ENCODE measurements at places on chromosomes 2 and 18.

DNA sequence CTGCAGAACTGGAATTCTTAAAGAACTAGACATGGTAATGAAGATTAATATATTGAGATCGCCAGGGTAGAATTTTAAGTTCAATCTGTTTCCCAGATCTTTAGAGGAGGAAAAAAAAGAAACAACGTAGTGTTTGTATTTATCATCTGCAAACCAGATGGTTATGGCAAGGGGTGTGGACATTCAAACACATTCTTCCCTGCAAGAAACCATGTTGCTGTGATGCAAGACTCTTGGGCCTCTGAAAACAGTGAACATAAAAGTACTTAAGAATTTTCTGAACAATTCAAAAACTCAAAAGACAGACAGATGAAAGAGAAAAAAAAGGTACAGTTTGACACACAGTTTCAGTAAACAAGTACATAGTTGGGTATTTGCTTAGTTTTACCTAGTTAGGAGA is 35.6 kb downstream of the COL5A2 start:
- DNase-seq = no peak

- DNase-seq = no peak
These were observed 11.3 kb downstream of the TMEM247 start for GRCh38 chr2:46490521-46491141.

GRCh38 chr2:119111115-119111975 is 47.2 kb downstream of the C1QL2 start:
- no peak for DNase-seq

DNA sequence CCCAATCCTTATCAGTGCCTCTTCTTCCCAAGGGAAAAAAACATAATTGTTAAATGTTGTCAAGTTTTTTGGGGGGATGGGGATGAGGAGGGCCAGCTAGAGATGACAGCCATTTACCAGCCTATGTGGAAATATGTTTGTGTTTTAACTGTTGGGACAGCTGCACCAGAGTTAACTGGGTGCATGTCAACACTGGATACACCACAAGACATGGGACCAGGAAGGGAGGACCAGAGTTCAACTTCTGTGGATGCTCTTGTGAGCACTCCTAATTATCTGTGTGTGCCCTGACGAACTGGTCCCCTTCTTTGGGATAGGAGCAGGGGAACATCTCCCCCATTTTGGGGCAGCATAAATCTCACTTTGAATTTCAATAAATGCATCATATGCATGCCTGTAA is 66.1 kb upstream of the FZD5 start:
- DNase-seq = no peak

DNA sequence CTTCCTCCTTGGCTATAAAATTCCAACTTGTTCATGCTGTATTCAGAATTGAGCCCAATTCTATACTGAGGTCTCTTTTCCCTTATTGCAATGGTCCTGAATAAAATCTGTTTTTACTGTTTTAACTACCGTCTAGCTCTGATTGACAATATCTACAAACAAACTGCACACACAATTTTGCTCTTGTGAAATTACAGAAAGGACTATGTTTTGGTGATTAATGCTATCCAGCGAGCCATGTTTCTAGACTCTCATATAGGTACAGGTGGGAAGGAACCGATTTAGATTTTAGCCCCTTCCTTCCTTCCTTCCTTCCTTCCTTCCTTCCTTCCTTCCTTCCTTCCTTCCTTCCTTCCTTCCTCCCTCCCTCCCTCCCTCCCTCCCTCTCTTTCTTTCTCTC is 254.4 kb downstream of the SLC4A3 start:
- DNase-seq = no peak

DNA sequence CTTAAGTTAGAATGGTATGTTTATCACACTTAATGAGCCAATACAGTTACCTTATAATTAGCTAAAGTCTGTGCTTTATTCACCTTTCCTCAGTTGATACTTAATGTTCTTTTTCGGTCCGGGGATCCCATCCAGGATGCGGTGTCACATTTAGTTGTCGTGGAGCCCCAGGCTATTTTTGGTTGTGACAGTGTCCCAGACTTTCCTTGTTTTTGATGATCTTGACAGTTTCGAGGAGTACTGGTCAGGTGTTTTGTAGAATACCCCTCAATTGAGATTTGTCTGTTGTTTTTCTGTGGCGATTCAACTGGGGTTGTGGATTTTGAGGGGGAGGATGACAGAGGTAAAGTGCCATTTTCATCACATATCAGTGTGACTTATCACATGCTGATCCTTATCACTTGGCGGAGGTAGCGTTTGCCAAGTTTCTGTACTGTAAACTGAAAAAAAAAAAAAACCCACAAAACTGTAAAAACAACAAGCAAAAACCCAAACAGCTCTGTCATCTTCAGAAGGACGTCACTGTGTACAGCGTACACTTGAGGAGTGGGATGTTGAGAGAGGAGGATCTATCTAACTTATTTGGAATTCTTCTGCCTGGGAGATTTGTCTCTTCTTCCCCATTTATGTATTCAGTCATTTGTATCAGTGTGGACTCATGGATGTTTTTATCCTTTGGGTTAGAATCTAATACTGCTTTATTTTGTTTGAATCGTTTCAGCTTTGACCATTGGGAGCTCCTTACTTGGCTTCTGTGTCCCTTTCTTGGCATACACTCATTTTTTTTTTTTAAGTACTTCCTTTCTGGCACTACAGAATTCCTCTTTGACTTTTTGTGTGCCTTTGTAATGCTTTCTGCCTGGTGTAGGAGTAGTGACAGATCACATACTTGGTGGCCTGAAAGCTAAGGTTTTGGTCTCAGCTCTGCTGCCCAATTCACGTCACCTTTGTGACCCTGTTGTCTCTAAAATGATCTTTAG is 68.1 kb downstream of the FMNL2 start:
- DNase-seq = no peak

GRCh38 chr18:70058916-70059315 is 111.2 kb upstream of the CD226 start:
- no peak for DNase-seq

DNA sequence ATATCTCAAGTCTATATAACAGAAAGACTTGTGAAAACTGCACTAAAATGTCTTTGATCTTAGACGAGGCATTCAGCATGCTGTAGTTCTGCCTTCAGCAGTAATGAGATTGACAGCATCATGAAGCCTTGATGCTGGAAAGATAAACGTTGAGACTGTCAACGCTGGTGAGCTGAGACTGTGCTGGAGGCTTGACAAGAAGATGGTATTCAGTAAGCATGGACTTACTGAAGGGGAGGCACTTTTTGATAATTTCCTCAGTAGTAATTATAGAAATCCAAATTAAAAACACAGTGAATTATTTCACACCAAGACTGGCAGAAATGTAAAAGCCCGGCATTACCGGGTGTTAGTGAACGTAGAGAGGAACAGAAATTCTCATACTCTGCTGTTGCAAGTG is 162.2 kb downstream of the CCBE1 start:
- DNase-seq = no peak

- no peak for DNase-seq
These were observed 72.5 kb downstream of the RAD51AP2 start for GRCh38 chr2:17445744-17446143.

GRCh38 chr18:77470569-77471413 is 221.1 kb downstream of the GALR1 start:
- DNase-seq = no peak

- DNase-seq = no peak
These were observed 68.9 kb downstream of the MEX3C start for GRCh38 chr18:51128533-51128932.

GRCh38 chr2:156896294-156896693 is 361.2 kb upstream of the GALNT5 start:
- DNase-seq = no peak

DNA sequence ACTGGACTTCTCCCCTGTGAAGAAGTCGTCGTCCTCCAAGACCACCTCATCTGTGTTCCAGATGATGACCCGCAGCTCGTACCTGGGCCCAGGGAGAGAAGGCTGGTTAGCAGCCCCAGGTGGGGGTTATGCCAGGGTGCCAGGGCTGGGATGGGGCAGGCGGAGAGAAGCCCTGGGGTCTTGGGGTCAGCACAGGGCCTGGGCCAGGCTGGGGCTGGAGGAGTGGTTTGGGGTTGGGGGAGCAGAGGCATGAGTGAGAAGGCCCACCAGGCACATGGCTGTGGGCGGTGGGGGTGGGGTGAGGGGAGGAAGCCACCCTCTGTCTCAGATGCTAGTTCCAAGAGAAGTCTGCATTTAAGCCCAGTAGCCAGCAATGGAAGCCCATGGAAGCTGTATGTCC is 15.8 kb downstream of the OTOF start:
- DNase-seq = no peak

All from CMK (cell line).